Foreskin fibroblast (primary cell): ENCODE measurements at places on chromosomes 2 and 18.
A peak's percentile ranks its signal among the peaks of the same experiment; 100 is the strongest.

- DNase-seq = no peak
Measured at GRCh38 chr2:170819680-170820664, 3.3 kb downstream of the GAD1 start.

DNA sequence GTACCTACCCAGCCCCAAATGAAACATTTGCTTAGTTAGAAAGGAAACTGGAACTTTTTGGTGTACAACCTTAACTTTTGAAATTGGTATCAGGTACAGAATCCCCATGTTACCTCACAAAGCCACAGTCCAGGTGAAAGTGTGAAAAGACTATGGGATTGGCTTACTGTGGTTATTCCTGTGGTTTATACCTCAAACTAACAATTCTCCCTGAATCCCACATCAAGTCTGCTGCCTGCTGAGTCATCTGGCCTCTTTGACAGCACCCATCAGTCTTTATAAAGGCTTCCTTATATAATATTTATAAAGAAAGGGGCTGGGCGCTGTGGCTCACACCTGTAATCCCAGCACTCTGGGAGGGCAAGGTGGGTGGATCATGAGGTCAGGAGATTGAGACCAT, 164.6 kb downstream of the TMEM247 start:
- DNase-seq = no peak

DNA sequence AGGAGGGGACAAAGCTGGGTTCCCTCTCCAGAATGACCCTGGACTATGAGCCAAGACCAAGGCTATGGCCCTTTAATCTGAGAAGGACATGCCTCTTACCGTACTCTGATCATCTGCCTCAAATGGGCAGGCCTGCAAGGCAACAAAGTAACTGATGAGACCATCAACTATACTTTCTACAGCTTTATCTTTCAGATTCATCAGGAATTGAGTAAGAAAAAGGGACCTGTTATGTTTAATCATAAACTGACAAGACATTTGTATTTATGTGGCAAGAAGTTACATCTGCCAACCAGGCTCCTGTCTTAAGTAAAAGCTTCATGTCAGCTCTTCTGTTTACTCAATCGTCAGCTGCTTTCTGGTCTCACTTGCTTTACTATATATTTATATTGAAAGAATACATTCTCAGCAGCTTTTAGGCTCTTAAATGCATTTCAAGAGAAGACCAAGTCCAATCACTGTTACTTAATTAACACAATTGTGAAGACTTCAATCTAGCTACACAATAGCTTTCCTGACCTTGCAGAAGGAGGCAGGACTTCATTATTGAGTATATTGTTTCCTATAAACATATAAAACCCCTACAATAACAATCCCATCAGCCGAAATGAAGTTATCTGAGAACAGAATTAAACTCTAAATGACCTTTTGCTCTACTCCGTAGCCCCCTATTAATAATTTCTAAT, 163.8 kb downstream of the ETAA1 start:
- DNase-seq = no peak

DNA sequence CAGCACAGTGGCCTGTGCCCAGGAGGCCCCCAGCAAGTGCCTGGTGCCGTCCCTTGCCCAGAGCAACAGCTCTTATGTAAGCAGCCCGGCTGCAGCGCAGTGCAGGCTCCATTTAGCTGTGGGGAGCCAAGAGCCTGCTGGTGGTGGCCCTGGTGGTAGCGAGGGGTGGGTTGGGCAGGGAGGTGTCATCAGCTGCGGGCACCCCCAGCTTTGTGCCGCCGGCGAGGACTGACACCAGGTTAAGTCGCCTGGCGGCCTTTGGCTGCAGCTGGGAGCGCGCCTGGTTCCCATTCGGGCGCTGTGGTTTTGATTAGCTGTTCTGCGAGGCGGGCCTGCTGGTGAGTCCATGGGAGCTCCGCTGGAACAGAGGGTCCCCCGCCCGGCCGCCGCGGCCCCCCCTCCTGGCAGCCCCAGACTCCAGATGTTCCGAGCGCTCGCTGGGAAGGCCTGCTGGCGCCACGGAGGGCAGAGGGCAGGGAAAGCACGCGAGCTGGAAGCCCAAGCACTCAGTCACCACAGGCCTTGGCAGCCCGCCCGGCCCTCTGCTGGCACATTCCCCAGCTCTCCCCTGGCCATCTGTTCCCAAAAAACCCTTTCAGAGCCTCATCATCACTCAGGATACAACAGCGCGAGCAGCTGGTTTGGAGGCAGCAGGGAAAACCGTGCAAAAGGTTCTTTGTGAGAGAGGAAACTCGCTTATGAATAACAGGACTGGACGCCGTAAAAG, 18.4 kb downstream of the ATOH8 start:
- peak; percentile 100 for DNase-seq
